Hepatocyte (in vitro differentiated cells): ENCODE measurements at places on chromosomes 1 and 21. TPM values are rescaled to one million over a fixed set of nuclear protein-coding genes. Genes with fewer than 3 reads are reported as not detected.

DNA sequence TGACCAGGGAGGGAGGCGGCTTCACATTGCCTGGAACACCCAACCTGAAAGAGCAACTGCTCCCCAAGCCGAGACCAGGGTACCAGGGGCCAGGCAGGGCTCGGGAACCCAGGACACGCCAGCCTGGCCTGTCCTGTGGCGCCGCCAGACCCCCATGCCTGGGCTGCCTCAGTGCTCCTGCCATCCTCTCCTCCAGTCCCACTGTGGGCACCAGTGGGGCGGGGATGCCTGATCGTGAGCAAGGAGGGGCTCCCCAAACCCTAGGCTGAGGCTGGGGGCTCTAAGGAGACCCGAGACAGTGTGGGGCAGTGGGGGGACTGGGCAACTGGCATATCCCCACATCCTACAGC lies 45.1 kb downstream of the WNT9A start:
- no peak for DNase-seq

- no peak for DNase-seq
These were observed 30.5 kb downstream of the COL18A1 start for GRCh38 chr21:45435405-45435981.

GRCh38 chr1:25712299-25712970 lies 87.6 kb upstream of the SELENON start:
- DNase-seq, result no peak

Gene TFF3
- total RNA-seq, result 84.4 and 92.0 TPM in 2 replicates

- no peak for DNase-seq
These were observed 2.4 kb upstream of the RHBG start for GRCh38 chr1:156366378-156367166.

- no peak for DNase-seq
These were observed 656.1 kb upstream of the NEGR1 start for GRCh38 chr1:72938408-72938807.
